ENCODE measurements at places on chromosomes 6 and 20.
A peak's percentile ranks its signal among the peaks of the same experiment; 100 is the strongest.

DNA sequence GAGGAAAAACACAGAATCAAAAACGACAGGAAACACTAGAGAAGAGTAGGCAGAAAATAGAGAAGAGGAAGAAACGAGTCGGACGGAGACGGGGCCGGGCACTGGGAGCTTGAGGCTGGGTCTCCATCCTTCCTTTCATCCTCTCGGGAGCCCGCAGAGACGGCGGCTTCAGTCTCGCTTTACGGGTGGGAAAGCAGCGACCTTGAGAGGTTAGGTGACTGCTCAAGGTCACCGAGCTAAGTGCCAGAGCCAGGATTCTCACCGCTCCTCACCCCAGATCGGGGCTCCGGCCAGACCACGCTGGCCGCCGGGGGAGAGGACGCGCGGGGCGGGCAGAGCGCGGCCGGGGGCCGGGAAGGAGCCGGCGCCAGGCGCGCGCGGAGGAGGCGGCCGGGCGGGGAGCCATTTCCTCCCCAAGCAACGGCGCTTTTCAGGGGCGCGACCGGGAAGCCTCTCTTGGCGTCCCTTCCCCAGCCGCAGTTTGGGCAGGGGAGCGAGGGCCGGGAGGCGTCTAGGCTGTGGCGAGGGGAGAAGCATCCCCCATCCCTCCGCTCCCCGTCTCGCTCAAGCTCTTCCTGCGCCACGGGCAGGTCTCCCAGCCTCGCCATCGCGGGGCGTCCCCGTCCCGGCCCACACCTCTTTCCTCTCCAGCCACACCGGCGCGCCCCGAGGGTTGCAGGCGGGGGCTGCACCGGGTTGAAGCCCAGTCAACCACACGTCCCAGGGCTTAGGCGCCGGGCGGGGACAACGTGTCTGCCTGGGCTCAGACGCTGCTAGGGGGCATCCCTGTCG lies 24.1 kb upstream of the MAP3K7 start:
- DNase-seq: peak; percentile 79

- no peak for DNase-seq
Measured at GRCh38 chr6:28696167-28696566, 170.5 kb downstream of the GPX5 start.

DNA sequence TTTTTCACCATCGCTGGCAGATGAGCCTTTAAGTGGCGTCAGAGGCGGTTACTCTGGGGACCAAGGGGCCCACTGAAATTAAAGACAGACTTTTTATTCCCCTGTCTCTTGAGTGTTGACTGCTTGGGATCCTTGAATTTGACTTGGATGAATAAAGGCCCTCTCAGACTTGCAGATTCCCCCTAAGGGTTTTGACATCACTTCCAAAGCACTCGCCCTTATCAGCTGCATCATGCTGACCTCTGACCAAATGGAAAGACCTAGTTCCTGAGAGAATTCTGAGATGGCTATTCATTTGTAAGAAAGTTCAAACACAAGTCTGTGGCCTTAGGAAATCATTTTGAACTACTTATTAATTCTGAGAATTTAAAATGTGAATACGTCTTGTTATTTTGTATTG lies 13.5 kb upstream of the MOXD1 start:
- no peak for DNase-seq

DNA sequence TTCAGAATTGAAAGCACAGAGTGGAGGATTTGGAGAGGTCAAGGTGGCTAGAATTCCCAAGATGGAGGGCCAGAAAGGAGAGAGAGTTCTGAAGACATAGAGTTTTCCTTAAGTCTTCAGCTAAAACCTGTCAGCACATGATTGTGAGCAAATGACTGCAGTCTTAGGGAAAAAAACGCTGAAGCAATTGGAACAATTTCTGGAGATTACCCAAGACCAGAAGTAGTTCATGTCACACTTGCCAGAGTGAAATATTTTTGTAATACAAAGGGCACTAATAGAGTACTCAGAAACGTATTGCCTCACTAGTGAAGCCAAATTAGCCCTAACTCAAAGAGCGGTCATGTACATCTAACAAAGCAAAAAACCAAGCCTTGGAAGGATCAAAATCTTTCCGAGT lies 541.3 kb upstream of the MARCKS start:
- DNase-seq: no peak

DNA sequence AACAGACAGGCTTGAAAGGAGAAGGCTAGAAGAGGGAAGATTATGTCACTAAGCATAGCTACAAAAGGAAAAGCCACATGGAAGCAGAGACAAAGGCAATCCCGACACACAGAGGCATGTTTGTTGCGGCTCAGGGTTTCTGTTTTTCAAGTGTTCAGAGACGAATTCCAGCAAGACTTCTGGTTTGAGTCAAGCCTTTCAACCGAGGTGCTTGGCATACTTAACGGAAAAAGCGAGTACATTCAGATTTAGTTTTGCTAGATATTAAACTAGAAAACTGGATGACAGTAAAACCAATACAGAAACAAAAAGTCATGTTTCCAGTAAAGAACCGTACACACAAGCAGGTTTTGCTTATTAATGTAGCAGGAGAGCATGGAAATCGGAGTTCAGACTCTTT lies 27.2 kb downstream of the MCUR1 start:
- peak; percentile 80 for DNase-seq

GRCh38 chr6:126361832-126362440 lies 22.0 kb downstream of the CENPW start:
- no peak for DNase-seq

DNA sequence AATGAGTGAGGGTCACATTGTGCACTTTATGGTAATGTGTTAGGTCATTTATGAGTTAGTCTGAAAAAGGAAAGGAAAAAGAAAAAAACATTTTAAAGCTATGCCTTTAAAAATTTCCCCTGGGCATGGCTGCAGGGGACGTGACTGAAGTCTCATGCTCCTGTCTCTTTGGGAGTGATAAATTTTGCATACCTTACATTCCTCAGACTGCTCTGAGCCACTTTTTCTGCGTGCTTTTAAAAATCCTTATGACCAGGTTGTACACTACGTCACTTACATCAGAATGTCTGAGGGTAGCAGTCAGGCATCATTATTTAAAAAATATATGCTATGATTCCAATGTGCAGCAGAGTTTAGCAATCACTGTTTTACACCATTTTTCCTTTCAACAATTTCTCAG lies 121.2 kb downstream of the RFPL4B start:
- DNase-seq: no peak

DNA sequence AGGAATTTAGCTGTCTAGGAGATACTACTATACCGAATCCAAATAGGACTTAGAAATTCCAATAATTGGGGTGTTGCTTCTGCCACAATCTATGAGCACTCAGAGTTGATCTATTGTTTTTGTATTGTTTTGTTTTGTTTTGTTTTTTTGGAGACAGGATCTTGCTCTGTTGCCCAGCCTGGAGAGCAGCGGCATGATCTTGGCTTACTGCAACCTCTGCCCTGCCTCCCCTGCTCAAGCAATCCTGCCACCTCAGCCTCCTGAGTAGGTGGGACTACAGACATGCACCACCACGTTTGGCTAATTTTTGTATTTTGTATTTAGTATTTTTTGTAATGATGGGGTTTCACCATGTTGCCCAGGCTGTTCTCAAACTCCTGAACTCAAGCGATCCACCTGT lies 7.4 kb downstream of the ACSS2 start:
- no peak for DNase-seq

- no peak for DNase-seq
Measured at GRCh38 chr20:58984691-58985090, 3.6 kb downstream of the NELFCD start.

- peak; percentile 50 for DNase-seq
Measured at GRCh38 chr20:10670501-10671220, 3.1 kb downstream of the JAG1 start.

GRCh38 chr6:43758617-43759050 lies 11.4 kb upstream of the VEGFA start:
- DNase-seq: no peak

- no peak for DNase-seq
Measured at GRCh38 chr6:5828296-5828695, 178.4 kb downstream of the NRN1 start.

DNA sequence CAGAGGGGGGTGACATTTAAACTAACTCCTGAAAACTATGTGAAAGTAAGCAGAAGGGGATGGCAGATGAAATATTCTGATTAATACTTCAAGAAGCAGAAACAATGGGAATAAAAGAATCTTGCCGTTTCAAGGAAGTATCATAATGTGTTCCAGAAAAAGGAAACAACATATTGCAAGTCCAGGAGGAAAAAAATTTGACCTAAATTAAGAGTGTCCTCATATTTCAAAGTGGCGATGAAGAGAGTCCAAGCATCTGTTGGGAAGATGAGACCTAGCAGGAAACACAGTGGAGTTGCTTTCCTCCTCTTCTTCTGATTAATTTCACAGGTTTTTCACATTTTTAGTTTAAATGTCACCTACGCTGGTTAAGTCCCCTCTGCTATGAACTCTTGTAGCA lies 45.6 kb upstream of the TNFAIP3 start:
- DNase-seq: no peak

All from lung (tissue), 17 donors.